ENCODE measurements at places on chromosomes 2 and 18.

- no peak for DNase-seq
Measured at GRCh38 chr2:126244937-126245336, 411.0 kb upstream of the GYPC start.

DNA sequence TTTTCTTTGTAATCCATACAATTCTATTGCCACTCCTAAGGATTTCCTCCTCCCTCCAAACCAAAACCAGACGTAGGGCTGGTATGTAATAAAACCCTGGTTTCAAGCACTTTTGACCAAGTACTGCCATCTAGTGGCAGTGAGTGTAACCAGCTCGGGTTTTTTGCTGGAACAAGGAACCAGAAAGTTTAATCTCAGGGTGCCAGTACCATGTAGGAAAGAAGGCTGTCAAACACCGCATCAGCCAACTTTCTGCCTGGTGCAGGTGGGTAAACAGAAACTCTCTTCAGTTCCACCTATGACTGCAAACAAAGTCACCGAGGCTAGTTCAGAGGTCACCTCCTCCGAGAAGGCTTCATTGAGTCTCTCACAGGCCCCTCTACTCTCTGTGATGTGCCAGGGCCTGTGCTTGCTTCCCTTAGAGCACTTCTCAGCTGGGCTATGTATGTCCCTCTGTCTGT lies 10.2 kb upstream of the THNSL2 start:
- DNase-seq = no peak

DNA sequence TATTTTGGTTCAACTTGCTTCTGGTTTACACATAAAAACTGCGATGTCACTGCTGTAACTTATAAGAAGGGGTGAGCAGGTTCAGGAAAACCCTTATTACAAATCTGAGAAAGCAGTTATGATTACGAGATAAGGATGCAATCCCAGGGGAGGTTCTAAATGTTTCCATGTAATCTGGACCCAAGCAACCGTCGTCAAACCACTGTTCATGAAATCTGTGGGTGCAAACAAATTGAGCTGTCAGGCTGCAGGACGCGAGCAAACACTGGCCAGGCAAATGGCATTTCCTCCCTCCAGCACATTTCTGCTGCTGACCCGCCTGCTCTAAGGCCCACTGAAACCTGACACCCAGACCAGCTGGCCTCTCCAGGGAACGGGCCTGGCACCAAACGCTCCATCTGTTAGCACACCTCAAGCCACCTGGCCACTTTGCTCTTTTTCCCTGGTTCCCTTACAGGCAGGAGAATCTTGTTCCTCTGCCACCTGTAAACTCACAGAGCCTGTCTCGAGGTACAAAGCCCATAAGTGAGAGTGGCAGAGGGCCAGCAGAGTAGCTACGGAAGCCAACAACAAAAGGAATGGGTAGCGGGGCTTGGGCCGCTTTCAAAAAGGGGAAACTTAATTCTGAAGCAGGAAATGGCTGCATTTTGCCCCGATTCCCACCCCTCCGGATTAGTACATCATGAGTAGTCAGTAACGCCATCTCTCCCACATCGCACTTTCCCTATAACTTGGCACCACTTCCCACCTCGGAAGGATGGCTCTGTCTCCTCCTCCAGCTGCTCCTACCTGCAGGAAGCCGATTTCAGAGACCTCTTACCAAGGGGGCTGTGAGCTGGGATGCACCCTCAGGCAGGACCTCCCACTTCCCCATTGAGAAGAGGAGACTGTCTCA lies 26.5 kb downstream of the CRACDL start:
- no peak for DNase-seq

- DNase-seq = no peak
Measured at GRCh38 chr2:86350751-86351150, 13.3 kb upstream of the REEP1 start.

DNA sequence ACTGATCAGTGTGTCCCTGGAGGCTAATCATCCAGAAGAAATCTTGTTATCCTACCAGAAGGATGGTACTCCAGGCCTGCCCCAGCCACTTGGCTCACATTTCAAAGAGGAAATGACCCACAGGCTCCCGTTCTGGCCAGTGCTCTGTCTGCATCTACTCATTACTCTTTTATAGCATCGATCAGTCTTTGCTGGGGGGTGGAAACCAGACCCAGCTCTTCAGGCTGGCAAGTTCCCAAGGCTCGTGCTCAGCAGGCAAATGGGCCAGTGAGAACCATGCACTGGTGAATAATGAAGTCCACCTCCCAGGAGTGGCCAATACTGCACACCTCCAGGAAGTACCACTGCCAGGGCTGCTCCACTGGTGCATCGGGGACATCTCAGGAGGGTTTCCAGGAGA lies 38.8 kb downstream of the DNER start:
- DNase-seq = no peak

DNA sequence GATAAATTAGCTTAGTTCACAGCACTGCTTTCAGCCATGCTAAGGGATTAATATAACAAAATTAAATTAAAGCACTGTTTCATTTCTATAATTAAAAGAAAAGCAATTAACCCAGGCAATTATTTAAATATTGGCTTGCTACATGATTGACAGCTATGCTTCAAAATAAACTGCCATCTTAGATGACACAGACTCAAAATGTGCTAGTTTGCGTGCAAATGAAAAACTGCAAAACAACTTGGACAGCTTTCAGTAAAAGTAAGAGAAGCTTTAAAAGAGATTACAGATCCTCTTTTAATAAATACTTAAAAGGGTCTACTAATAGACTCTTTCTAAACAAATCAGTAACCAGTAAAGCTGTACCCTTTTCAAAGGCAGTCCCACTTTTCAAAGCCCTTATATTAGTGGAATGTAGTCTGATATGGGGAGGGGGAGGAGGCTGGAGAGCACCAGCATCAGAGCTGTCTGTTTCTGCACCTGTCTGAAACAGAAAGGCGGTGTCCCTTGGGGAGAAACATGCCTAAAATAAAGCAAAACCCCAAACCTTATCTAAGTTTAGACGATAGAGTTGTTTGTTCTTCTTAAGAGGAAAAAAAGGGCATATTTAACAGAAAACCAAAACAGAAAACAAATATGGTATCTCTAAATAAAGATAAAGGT lies 20.8 kb downstream of the EIF2AK3 start:
- no peak for DNase-seq

DNA sequence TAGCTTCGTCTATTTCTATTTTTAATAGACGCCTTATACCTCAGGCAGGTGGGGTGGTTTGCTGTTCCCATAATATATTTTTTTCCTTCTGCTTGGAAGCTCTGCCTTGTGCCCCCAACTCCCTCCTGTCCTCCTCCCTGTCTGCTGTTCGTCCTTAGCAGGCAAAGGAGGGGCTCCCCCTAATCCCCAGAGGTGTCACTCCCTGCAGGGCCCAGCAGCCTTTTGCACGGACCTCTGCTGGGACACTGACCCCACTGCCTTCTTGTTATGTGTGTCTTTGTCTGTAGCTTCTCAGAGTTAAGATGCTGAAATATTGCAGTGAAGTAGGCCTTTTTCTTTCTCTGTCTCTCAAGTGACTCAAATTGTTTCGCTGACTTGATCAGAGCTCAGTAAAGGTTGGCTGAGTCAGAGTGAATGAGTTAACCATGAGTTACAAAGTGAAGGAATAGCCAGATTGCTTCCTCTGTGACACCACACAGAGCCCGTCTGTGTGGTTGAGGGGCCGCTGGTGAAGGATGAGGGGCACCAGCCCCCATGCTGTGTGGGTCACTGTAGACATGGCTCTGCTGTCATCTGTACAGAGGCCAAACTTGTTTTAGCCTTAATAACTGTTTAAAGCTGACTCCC lies 47.7 kb downstream of the PRKCE start:
- no peak for DNase-seq

GRCh38 chr2:46686811-46687210 lies 207.4 kb downstream of the TMEM247 start:
- DNase-seq = no peak

DNA sequence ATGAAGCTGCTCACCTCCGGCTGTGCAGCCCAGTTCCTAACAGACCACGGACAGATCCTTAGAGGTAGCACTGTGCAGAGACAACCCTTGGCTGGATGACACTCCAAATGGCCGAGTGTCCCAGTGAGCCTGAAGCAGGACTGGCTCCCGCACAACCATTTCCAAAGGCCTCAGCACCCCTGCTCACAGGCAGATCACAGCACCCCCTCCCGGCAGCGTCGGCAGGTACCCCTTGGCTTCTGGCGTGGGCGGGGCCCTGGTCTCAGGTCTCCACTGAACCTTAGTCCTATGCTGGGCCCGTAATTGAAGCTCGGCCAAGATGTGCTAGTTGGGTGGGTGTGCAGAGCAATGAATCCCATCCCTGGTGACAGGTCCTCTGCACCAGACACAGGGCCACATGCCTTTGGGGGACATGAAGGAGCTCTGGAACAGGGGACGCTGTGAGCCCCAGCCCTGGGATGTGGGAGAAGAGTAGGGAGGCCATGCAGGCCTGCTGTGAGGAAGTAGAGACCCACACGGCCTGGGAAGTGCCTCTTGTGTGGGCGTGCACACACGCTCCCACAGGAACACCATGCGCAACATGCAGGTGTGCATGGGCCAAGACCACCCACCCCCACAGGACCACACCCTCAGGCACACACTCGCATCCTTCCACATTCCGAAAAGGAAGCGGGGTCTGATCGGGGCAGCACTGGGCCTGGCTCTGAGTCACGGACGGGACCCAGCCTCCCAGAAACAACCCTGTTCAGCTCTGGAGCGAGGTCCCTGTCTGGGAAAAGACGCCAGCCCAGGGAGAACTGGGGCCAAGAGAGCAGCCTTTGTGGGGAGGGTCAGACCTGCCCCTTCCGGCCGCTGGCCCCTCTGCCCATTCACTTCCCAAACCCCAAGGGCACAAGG lies 2.8 kb downstream of the DUSP2 start:
- DNase-seq = no peak

DNA sequence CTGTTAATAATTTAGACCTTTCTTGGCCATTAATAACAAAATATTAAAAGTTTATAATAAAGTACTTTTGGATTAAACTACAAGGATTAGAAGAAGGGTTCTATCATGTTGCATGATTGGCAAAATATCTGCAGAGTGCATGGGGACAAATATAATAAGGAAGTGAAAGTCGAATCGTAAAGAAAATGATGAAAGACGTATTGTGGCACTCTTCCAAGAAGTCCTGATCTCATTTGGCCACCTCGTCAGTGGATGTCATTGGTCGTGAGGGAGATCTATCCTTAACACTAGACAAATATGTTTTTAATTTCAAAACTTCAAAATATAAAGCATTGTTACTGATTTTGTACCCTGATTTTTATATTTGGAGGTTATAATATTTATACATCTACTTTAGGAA lies 197.7 kb upstream of the STON1 start:
- no peak for DNase-seq

- DNase-seq = no peak
Measured at GRCh38 chr2:235803028-235803427, 309.2 kb downstream of the AGAP1 start.

GRCh38 chr2:98615481-98615880 lies 7.1 kb downstream of the UNC50 start:
- DNase-seq = no peak

DNA sequence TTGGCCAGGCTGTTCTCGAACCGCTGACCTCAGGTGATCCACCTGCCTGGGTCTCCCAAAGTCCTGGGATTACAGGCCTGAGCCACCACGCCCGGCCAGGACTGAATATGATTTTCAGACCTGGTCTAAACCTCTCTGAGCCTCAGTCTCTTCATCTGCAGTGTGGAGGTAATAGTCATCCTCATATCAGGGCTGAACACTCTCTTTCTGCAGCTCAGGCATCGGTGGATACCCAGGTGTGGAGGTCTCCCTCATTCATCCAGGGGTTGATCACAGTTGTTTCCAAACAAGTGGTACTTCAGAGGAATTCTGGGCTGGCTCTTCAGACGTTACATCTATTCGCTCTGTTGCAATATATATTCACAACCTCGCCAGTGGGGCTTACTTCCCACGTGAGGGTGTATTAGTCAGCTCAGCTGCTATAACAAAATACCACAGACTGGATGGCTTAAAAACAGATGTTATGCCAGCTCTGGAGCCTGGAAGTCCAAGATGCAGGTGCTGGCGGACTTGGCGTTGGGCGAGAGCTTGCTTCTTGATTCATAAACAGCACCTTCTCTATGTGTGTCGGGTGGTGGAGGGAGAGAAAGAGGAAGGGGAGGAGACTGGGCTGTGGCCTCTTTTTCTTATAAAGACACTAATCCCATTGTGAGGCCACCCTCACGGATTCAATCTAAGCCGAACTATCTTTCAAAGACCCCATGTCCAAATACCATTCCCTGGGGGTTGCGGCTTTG lies 2.9 kb upstream of the MBP start:
- no peak for DNase-seq

DNA sequence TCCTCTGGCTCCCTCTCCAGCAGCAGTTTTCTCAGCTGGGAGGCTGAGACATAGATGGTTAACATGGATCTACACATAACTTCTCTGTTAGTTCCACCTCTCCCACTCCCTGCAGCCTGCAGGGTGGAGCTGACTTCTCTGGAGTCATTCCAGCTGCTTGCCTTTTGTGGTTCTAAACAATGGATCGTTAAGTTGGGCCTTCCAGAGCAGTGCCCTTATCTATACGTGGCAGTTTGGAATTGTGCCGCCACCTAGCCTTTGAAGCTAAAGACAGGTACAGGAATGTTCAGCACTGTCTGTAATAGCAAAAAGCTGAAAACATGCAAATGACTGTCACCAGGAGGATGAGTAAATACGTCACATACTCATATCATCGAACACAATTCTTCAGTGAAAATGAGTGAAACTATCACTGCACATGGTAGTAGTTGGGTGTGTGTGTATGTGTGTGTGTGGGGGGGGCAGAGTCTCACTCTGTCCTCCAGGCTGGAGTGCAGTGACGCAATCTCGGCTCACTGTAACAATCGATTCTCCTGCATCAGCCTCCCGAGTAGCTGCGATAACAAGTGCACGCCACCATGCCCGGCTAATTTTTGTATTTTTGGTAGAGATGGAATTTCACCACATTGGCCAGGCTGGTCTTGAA lies 50.3 kb downstream of the SH2D6 start:
- no peak for DNase-seq

- DNase-seq = no peak
Measured at GRCh38 chr2:160890667-160891352, 269.4 kb upstream of the TANK start.

DNA sequence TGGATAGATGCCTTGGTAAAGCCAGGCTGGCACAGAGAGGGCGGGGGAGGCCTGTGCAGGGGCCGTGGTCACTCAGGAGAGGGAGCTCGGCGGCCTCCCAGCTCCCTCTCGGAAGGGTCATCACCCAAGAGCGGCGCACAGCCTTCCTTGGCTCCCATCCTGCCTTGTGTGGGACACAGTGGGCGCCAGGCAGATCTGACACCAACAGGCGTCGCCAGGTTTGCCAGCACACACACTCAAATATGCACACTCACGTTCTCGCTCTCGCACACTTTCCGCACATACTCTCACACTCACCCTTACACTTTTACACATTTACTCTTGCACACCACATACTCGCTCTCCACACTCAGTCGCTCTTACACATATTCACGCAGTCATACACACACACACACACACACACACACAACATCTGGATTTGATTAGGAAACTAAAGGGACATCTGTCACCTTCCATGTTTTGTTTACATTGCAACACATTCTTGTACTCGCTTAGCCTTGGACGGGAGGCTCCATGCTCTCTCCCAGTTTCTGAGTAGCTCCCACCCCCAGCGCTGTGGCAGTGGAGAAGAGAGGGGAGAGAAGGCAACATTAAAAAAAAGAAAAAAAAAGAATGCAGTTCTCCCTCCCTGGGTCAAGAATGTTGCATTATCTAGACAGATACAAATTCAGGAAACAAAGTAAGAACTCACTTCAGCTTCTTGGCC lies 10.5 kb downstream of the CHMP1B start:
- DNase-seq = no peak

GRCh38 chr2:20757405-20758090 lies 65.4 kb downstream of the LDAH start:
- DNase-seq = no peak

GRCh38 chr2:11254100-11254536 lies 90.3 kb downstream of the ROCK2 start:
- no peak for DNase-seq
